ENCODE measurements at places on chromosomes 2 and 18.

DNA sequence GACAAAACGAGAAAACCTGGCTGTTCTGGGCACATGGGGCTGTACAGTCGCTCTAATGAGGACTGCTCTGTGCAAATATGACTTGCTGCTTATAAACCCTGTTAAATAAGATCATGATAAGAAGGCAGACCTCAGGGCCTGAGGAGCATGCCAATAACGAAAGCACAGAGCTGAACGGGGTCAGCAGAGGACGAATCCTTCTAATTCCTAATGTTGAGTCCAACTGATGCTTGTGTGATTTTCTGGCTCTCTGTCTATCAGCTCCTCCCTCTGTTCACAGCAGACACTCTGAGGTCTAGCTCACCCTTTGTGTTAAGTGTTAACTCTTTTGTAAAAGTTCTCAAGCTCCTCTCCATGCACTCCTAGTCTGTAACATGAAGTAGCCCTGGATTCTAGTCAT is 167.2 kb upstream of the REV1 start:
- DNase-seq: no peak

- DNase-seq: peak; percentile 9
Observed at GRCh38 chr18:21741562-21742314, 1.1 kb downstream of the MIB1 start.

DNA sequence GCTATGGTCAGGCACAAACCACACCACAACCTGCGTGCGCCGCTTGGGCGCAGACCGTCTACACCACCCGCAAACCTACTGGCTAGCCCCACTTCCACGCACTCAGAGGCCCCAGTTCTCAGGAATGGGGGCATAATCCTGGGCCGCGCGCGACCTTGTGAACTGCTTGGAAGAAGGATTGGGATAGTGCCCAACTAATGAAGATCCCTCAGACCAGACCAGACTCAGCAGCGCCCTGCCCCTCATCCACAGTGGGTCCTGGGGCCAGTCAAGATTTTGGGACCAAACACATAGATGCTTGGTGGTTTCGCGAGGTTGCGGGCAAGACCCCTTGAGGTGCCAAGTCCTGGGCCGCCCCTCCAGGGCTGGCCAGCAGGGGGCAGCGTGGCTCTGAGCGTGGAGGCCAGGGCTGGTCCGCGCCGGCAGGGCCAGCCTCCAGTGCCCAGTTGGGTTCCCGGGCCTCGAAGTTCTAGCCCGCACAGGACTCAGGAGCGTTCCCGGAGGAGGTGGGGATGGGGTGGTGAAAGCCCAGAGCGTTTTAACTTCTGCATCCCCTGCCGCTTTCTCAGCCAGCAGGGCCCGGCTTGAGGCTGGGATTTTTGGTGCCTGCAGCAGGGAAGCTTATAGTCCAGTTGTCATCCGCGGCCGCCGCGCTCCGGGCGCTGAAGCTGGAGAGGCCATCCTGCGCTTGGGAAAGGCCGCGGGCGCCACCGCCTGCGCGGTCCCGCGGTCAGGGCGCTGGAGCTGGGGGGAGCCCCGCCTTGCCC is 8.3 kb downstream of the OSR1 start:
- no peak for DNase-seq

GRCh38 chr2:54041135-54041534 is 70.3 kb upstream of the PSME4 start:
- DNase-seq: no peak

- DNase-seq: no peak
Observed at GRCh38 chr2:146984014-146984413, 860.8 kb upstream of the ACVR2A start.

- no peak for DNase-seq
Observed at GRCh38 chr2:42050010-42050702, 2.3 kb downstream of the PKDCC start.

GRCh38 chr2:108182489-108182888 is 57.3 kb upstream of the SULT1C3 start:
- DNase-seq: no peak

- DNase-seq: peak; percentile 16
Observed at GRCh38 chr2:38653715-38654527, 12.0 kb upstream of the GALM start.

- no peak for DNase-seq
Observed at GRCh38 chr2:70967189-70967588, 11.2 kb upstream of the ANKRD53 start.

DNA sequence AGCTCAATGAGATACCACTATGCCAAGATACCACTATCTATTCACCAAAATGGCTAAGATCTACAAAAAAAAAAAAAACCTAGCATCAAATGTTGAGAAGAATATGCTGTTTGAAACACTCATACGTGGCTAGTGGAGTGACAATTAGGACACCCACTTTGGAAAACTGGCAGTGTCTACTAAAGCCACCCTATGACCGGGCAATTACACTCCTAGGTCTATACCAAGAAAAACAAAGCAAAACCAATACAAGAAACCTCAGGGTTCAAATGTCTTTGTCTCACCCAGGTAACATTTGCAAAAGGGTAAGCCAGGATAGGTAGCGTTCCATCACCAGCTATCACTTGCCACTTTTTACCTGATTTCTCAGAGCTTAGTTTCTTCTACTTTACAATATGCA is 123.6 kb upstream of the CAB39 start:
- DNase-seq: no peak

- peak; percentile 36 for DNase-seq
Observed at GRCh38 chr18:28177828-28178635, 1.1 kb upstream of the CDH2 start.

GRCh38 chr2:76446872-76447271 is 736.2 kb upstream of the GCFC2 start:
- no peak for DNase-seq

- no peak for DNase-seq
Observed at GRCh38 chr2:140550821-140551220, 1580.0 kb downstream of the LRP1B start.
